Pulmonary artery endothelial cell (primary cell): ENCODE measurements at places on chromosomes 7 and 10.

DNA sequence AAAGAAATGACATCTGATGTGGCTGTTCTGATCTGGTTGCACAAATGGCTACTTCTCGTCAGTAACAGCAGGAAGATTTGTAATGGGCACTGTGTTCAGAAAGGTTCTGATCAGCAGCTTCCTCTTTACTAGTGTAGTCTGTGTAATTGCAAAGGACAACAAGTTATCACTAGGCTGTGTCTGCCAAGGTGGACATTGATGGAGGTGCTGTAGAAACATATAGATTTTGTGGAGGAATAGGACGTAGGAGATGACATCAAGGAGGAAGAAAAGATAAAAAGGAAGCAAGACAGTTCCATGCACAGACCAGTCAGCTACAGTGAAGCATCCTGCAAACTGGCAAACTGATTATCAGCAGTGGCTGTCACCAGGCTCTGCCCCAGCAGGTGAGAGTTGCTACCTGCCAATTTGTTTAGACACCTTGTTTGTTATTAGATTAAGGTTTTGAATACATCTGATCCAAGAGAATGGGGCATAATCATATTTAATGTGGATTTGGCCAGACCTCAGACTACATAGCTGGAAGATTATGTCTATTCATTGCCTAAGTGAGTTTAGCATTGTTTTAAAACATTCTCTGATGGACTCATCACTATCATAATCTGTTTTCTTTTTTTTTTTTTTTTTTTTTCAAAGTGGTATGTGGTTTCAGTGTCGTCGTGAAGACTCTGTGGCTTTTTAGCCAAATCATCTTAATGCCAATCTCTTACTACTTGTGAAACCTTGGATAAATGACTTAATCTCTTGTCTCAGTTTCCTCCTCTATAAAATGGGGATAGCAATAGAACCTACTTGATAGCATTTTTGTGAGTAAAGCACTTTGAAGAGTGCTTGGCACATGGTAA is 417.9 kb upstream of the LRGUK start:
- no peak for DNase-seq

GRCh38 chr10:3911713-3912442 is 126.9 kb upstream of the KLF6 start:
- no peak for DNase-seq

DNA sequence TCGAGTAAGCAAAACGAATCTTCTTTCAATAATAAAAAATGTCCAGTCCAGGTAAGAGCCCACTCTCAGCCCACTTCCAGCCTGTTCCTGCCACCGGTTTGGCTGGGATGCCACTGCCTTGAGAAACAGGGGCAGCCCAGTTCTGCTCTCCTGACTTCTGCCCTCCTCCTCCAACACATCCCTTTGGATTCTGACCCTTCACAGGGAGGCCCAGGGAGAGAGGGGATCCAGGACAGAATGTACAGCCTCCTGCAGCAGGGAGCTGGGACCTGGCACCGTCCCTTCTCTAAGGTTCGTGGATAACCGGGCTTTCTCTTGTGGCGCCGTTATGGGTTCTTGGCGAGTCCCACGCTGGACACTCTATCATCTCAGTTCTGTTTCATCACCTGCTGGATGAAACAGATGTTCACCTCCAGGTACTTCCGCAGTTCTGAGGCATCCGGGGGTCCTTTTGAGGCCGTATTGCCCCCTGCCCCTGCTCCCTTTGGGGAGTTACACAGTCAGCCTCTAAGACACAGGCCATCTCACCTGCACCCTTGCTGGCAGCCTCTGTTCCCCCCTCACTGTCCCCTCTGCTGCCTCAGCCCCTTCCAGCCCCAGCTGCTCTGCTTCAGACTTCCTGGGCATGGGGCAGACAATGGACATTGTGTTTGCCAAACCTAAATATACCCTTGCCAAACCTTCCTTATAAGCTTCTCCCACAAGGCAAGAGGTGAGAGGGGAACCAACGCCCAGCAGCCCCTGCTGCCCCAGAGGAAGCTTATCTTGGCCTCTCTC is 203.8 kb upstream of the ZMIZ1 start:
- DNase-seq, result no peak

DNA sequence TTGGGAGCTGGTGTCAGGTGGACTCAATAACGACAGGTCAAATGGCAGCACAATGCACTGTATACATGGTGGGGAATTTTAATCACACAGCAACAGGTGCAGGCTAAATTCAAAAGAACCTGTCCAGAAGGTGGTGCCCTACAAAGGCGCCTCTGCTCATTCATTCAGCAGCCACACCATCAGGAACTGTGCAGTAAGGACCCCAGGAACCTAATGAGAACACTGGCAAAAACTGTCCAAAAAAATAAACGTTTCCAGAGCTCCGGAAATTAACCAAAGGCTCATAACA is 21.9 kb upstream of the CRYGN start:
- DNase-seq, result no peak

- peak; percentile 51 for DNase-seq
Measured at GRCh38 chr10:16828701-16829175, 11.5 kb upstream of the RSU1 start.

DNA sequence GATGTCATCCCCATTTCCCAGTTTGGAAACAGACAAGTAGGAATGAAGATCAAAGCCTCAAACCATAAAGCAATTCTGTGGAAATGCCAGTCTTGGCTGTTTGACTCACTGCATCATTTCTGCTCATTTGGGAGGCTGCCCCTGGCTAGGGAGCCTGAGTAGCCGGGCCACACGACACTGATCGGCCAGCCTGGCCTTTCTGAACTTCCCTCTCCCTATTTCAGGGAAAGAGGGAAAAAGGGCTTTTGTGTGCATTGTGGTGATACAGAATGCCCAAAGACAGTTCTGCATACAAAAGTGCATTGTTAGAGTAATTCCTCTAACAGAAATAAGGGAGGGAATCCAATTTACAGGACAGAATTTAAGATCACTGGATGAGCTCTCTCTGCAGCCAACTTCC is 41.7 kb upstream of the OPALIN start:
- no peak for DNase-seq

DNA sequence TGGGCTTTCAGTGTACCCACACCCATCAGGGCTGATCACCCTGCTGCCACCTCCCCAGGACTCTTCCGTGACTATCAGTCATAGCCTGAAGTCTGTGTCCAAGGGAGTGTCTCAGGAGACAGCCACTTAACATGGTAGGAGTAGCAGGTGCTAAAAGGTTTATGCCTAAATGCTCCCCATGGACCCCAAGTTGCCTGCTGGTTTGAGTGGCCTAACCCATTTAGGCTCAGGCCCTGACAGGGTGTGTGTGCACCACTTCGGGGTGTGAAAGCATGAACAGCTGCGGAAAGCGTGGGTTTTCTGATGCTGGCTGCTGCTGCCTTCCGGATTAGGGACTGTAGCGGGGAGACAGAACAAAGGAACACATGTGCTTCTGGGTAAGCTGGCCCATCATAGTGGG is 93.2 kb upstream of the SAMD8 start:
- DNase-seq, result no peak

DNA sequence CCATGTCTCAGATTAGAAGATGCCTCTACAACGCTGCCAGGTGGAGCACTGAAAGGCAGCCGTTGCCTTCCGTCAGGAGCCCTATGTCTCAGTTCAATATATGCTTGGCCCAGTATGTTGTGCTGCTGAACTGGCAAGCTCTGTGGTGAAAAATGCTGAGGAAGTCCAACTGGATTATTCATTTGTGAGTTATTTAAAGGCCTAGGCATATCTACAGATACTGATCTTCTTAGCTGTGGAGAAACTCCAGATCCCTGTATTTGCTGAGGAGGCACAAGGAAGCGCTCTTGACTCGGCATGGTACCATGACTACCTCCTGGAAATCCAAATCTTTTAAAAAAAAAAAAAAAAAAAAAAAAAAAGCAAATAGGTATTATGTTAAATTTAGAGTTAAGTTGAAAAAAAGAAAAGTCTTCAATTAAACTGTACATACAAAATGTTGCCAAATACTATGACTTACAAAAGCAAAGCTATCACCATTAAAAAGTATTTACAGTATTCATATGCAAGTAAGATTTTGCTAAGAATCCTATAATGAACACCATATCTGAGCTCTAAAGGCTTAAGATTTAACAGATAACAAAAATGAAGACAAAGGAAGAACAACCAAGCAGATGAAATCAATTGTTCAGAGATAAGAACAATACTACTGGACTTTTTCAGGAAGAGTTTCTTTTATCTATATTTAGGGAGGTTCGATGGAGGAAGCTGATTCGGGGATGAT is 152.4 kb downstream of the GALNT11 start:
- no peak for DNase-seq

GRCh38 chr10:33335801-33336581 is 1.5 kb upstream of the NRP1 start:
- DNase-seq, result no peak

- no peak for DNase-seq
Measured at GRCh38 chr7:3094701-3095445, 51.2 kb upstream of the CARD11 start.

- DNase-seq, result no peak
Measured at GRCh38 chr7:133853706-133854276, 273.3 kb upstream of the LRGUK start.

DNA sequence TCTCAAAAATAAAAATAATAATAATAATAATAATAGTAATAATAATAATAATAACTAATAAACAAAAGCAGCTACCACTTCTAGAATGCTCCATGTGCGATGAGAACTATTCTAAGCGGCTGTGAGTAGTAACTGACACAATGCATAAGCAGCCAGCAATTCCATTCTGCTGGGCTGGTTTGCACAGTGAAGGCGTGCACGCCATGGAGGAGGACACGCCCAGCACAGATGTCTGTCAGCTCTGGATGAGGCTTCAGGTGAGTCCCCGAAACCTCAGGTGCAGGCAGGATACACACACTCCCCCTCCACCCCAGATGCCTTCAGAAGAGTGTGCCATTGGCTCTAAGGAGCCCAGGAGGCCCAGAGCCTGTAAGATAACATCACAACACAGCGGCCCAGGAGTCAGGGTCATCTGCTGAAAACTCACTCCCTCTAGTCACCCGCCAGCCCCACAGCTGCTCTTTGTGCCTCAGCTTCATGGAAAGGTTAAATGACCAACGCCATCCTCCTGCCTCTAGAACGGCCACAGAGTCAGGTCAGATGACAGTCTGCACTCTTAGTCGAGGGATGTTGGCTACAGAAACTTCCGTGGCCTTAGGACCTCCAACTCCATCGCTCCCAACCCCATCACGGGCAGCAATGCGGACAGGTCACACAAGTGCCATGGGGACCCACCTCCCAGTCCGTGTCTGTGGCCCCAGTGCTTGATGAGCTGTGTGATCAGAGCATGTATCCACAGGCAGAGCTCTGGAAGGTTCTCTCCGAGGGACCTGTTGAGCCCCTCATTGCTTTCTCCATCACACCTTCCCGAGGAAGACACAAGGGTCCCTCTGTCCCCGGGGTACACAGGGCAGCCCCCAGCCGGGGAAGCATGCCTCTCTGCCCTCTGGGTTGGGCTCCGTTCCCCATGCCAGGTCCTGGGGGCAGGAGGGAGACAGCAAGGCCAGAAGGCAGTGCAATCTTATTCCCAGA is 103.9 kb downstream of the CTBP2 start:
- no peak for DNase-seq

DNA sequence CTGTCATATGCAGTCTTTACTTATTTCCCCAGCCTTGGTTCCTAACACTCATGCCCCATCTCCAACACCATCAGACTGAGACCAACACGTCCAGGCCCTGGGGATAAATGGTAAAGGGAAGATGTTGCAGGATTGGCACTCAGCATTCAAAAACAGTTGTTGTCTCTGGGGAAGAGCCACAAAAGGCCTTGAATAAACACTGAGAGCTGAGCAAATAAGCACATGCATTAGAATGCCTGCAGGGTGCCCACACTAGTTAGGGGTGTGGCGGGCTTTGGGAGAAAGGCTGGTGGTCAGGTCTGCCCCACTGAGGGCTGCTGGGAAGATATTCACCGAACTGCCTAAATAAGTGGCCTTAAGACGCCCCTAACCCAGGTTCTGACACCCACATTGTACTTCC is 391.0 kb downstream of the GFRA1 start:
- no peak for DNase-seq

DNA sequence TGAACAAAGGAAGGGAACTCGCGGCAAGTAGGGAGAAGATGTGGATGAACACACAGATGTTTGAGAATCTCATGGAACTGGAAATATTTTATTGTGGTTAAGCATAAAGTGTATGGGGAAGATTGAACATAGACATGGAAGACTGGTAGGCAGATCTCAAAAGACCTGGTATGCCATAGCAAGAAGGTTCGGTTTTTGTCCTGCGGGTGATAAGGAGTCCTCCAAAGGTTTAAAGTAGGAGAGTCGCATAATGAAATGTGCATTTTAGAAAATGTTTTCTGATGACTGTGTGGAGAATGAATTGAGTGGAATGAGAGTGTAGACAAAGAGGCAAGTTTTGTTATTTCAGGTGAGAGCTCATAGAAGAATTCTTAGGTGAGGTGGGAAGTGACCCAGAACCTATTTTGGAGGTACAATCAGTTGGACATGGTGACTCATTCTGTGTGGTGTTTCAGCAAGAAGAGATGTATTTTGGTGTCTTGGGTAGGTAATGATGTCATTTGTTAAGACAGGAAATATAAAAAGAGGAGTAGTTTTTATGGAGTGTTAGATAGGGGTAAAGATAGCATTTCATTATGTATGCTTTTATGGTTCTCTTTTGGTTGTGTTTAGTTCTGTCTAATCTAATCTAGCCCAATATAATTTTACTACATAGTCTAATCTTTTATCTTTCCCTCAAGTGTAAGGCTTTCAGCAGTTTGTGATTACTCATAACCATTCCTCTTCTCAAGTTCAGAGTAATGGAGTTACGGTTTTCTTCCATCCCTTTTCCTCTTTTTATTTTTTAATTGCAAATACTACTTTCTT is 239.2 kb downstream of the EXOC4 start:
- no peak for DNase-seq

GRCh38 chr10:129018511-129018910 is 448.5 kb upstream of the MGMT start:
- no peak for DNase-seq

DNA sequence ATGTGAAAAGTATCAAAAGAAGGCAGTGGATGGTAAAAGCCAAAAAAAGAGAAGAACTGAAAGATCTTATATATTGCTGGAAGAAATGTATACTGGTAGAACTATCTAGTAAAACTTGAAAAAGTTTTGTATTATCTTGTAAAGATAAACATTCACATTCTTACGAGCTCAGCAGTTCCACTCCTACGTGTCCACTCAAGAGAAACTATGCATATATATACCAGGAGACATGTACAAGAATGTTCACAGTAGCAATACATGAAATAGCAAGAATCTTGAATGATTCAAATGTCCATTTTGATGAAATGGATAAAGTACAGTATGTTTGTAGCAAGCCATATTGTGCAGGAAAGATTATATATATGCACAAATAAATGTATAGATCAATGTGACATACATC is 155.0 kb downstream of the RNF133 start:
- DNase-seq, result no peak

- peak; percentile 20 for DNase-seq
Measured at GRCh38 chr7:32616625-32617024, 121.3 kb downstream of the AVL9 start.

GRCh38 chr10:58435297-58435985 is 50.2 kb downstream of the TFAM start:
- DNase-seq, result no peak
